ENCODE measurements at places on chromosomes 12 and 14.

DNA sequence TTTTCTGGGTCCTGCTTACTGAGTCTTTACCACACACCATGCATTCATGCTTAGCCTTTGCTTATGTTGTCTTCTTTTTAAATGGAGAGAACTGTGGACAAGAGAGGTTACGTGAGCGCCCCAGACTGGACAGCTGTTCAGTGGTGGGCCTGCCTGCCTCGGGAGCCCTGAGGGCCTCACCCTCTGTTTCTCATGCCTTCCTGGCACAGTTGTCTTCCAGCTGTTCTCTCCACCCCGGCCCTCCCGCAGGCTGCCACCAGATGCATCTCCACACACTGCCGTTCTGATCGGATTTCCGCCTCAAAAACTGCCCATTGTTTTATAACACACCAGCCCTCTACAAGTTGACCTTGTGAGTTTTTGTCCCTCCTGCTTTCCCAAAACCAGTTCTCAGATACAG is 100.8 kb downstream of the SAMD4A start:
- no peak for DNase-seq

GRCh38 chr12:632102-632696 is 31.0 kb downstream of the NINJ2 start:
- DNase-seq: no peak

- DNase-seq: no peak
Observed at GRCh38 chr14:49972131-49972671, 79.3 kb downstream of the ARF6 start.

DNA sequence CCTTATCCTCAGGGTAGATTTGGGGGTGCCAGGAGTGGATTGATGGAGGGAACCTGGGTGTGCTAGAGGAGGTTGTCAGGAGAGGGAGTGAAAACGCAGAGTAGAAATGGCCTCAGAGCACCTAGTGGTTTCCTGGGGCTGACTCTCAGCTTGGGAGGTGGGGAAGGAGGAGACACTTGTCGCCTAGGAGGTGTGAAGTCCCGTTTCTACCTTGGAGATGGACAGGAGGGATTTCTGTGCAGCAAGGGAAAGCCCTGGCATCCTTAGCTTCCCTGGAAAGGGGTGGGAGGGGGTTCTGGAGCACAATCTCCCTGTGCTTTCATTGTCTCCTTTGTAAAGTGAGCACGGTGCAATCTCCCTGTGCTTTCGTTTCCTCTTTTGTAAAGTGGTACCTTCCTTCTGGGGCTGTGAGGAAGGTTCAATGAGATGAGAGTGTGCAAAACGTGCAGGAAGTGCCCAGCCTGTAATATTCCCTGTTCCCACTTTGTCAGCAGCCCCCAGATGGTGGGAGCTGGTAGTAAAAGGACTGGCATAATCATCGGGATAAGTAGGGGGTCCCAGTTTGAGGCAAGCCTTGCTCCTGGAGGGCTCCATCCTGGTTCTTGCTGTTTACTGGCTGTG is 1.6 kb downstream of the OAS3 start:
- no peak for DNase-seq

- no peak for DNase-seq
Observed at GRCh38 chr14:65281991-65282895, 130.3 kb upstream of the FUT8 start.

DNA sequence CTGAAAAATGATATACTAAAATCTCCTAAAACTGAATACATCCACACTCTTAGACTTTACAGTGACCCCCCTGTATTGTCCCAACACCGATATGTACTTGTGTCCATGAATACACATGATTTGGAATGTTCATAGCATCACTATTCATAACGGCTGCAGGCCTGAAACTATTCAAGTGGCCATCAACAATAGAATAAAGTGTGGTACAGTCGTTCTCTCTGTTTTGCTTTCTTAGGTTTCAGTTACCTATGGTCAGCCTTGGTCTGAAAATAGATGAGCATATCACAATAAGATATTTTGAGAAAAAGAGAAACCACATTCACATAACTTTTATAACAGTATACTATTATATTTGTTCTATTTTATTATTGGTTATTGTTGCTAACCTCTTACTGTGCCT is 150.6 kb downstream of the ASCL4 start:
- DNase-seq: no peak

DNA sequence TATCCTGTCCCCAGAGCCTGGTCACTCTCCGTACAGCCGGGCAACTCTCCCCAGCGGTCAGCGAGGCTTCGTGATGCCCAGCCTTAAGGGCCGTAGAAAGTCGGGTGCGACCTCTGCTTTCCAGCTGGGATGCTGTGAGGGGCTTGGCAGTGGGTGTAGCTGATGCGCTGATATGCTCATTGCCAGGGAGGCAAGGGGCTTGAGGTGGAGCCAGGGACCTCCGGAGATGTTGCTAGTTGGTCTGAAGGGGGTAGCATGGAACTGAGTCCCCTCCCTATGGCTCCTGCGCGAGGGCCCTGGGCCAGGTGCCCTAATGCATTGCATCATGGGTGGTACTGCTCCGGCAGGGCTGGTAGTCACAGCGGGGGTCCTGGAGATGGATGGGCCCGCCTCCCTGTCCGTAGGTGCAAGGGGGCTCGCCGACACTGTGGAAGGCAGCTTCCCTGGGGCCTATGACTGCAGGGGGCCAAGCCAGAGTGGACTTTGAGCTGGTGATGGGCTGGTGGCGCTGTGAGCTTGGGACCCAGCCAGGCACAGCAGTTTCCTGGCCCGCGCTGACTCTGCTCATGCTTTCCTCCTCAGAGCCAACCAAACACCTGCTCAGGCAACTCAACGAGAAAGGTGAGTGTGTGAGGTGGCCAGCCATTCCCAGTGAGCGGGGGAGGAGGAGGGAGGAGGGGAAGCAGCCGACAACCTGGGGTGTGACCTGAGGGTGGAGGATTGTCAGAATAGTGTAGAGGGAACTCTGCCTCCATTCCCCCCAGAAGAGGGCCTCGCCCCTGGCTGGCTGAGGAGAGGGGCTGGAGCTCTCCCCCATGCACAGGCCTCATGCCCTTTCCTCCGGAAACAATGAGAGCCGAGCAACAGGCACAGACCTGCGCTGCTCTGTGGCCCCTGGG is 32.3 kb downstream of the PLEKHG3 start:
- no peak for DNase-seq

DNA sequence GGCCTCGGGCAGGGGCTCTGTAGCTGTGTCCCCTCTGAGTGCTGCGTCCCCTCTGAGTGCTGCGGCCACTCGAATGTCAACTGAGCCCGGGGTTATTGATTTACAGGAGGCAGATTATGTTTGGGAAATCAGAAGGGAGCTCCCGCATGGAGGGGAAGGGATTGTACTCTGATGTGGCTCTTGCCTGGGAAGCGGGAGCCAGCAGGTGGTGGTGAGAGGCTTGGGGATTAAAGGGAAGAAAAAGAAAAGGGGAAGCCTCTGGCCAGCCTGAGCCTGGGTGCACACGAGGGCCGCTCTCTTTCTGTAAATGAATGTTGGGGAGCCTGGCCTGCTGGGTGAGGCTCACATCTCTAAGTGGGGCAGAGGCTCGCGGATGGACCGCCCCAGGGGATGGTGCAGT is 143.7 kb downstream of the AACS start:
- DNase-seq: no peak

- no peak for DNase-seq
Observed at GRCh38 chr14:35285168-35286002, 6.8 kb upstream of the PSMA6 start.

DNA sequence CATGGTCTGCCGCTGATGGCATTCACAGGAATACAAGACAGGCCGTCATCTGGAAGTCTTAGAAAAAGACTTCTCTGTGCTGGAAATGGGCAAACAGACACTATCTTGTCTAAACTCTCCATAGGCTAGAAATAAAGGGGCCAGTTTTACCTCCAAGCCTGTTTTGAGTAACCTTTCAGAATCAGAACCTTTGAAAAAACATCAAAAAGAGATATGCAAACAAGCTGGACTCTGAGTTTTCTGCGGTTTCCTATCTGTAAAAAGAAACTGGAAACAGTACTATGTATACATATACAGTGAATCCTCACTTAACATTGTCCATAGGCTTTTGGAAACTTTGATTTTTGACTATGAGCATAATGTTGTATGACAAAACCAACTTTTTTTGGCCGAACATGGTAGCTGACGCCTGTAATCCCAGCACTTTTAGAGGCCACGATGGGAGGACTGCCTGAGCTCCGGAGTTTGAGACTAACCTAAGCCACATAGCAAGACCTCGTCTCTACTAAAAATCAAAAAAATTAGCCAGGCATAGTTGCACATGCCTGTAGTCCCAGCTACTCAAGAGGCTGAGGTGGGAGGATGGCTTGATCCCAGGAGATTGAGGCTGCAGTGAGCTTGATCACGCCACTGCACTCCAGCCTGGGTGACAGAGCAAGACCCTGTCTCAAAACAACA is 92.9 kb upstream of the MAX start:
- DNase-seq: no peak
